Suppressor macrophage treated with lipopolysaccharide for 4 hours (primary cell): ENCODE measurements at places on chromosomes 2 and 18.

DNA sequence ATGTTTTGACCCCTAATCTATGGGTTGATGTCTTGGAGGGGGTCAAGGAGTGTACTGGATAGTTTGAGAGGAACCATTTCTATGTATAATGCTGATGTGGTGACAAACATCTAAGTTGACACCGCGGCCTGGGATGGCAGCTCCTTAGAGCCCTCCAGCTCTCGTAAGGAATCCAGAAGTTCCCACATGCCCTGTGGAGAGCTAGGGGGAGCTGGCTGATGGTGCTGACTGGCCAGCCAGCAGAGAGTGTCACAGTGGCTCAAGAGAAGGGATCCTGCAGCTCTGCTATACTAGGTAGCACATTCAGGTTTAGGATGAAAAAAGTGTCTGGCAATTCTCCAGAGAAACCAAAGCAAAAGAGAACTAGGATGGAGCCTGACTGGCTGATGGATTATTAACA is 842.2 kb upstream of the VRK2 start:
- no peak for DNase-seq

- DNase-seq = peak; percentile 43
Observed at GRCh38 chr2:218327451-218328210, 29.0 kb upstream of the CATIP start.

DNA sequence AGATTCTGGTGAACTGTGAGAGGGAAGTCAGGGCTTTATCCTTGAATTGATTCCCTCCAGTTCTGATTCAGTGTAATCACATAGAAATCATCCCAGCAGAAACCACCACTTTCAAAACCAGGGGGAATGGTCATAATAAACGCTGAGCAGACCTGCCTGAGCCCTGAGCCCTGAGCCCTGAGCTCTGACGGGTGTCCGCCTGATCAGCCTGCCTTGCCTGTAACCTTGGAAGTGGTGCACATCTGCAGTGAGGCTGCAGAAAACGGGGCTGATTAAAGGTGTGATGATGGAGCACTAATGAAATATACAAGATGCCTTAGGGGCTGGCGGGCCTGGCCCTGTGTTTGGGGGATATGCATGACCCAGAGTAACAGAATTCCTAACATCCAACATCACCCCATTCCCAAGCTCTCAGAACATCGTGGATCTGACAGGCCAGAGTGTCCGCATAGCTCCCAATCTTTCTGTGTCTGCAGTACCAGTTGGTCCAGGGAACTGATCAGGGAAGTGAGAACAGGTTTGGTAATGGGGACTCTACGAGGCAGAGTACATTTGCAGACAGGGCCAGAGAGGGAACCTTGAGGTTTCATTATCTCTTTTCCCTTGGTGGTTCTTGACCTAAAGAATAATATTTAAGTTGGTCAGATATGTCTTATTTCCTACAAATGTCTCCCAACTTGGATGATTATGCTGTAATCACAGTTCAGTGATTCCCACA is 37.8 kb downstream of the KCTD18 start:
- DNase-seq = no peak

GRCh38 chr2:100422320-100423055 is 5.0 kb upstream of the CHST10 start:
- peak; percentile 34 for DNase-seq

DNA sequence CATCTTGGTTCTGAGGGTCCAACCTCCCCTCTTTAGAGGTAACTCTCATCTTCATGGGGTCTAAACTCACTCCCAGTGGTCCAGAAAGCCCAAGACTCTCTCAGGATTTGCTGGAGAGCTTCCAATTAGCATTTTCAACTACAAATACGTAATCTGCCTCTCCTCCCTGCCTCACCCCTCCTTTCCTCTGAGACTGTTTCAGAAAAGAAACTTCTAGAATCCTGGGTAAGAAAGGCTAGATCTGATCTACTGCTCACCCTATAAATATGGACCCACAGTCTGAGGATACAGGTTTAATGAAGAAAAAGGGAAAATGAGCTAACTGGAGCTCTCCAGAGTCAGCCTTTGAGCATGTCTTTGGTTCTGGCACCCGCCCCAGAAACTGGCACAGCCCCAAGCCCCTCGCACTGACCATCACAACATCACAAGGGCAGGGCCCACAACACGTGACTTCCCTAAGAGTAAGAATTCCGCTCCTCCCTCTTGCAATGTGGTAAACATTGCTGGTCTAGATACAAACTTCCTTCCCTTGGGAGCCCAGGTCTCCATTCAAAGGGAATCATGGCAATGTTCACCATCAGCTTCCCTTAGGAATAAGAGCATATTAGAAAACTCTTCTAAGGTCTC is 21.7 kb upstream of the IHH start:
- no peak for DNase-seq

DNA sequence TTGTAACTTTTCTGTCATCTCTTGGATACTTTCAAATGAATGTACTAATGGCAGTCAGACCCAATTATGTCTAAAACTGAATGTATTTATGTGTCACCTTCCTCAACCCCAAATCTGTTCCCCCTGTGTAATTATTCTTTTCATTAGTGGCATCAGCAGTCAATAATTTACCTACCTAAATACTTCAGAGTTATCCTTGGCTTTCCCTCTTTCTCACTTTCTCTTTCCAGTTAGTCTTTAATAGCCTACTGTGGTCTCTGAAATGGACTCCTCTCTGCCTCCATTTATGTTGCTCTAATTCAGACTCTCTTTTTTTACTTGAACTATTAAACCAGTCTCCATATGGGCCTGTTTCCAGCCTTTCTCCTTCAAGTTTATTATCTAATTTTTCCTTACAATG is 21.0 kb downstream of the C18orf63 start:
- DNase-seq = no peak
